ENCODE measurements at places on chromosomes 6 and 20.
A peak's percentile ranks its signal among the peaks of the same experiment; 100 is the strongest.

DNA sequence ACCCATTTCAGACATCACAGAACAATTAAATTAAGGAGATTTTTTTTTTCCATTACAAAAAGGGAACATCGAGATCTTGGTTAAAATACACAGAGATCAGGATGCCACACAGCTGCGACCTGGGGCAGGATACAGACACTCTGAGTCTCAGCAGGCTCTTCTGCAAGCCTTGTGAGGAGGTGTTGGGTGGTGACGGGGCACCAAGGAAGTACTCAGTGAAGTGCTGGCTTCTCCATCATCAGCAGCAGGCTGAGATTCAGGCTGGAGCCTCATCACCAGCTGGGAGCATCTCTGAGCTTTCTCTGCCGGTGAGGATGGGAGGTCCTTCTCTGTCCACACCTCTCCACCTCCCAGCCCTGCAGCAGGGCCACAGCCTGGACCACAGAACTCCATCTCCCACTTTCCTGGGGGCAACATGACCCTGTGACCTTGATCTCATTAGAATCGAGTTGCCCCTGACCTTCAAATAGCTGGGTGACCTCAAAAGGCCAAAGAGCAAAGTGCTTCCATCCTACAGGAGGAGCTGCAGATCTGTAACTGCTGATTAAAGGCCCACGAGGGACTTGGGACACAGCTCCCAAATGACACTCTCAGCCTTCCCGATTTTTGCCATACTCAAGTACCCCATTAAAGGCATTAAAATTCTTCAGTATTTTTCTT, 16.0 kb downstream of the PMEPA1 start:
- DNase-seq = no peak

DNA sequence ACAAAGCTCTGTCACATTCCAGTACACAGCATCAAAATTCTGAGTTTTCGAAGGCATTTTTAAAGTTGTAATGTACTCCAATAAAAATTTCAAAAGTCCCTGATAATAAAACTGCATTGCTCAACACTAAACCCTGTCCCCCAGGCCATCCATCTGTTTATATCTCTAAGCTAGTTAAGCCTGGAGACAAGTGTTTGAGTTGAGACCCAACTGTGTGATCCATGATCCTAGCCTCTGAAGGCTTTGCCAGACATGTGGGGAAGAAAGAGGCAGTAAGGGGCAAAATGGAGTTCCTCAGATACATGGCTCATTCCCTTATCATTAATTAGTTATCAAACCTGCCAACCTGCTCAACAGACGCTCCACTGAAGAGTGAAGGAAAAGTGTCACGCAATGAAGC, 198.4 kb downstream of the ISM1 start:
- no peak for DNase-seq

GRCh38 chr20:1075616-1076015, 42.8 kb upstream of the PSMF1 start:
- DNase-seq = no peak

DNA sequence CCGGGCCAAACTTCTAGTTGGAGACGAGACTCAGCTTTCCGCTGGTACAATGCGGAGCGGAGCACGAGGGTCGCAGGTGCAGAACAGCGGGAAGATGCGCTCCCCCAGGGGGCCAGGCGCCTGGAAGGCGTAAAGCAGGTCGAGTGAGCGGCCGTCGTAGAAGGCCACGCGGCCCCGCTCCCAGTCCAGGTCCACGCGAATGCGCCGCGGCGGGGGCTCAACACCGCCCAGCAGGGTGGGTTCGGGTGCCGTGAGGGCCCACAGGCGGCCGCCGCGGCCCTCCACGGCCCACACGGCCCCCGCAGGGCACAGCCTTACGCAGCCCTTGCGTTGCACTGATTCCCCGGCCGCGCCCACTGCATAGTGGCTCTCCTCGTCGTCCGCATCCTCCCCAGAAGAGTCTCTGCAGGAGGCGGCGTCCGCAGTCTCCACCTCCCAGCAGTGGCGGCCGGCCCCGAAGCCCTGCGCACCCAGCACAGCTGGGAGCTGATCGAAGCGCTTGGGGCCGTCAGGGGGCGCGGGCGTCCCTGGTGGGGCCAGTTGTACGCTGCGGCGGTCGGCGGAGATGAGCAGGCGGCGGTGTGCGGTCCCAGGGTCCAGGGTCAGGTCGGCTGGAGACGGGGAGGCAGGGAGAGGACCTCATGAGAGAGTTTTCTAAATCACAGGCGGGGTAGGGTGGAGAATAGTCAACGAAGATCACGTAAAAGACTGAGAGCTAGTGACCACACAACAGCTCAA, 4.3 kb downstream of the PPP1R11 start:
- DNase-seq = peak; percentile 52

GRCh38 chr20:53413186-53413631, 180.4 kb downstream of the ZNF217 start:
- no peak for DNase-seq

DNA sequence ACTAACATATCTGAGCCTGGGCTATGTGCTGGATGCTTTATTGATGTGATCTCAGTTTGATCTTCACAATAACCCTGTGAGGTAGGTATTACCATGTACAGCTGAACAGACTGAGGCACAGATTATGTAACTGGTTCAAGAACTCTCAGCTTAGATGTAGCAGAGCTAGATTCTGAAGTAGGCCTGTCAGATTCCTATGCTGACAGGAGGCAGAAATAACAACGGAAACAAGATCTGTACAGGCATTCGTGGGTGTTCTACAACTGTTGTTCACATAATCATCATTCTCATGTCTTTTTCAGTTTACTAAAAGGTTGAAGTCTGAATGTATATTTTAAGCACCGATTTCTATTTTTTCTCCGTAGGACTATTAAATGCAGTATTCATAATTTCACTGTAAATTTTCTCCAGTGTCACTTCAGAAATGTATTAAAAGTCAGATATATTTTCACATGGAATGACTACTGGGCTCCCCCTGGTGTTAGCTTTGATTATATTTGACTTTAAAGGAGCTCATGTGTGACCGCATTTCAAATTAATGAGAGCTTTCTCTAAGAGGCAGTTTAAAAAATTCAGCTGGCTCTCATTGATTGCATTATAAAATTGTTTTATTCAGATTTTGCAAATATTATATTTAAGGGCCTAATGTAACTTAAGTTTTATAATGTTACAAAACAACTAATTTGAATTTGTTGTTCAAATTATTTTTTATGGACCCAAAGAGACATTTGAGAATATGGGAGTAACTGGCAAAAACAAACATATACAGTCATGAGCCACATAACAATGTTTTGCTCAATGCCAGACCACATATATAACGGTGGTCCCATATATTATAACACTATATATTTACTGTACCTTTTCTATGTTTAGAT, 36.4 kb upstream of the SLC17A4 start:
- peak; percentile 61 for DNase-seq

- DNase-seq = no peak
Observed at GRCh38 chr6:91659891-91660290, 1073.0 kb upstream of the MAP3K7 start.

- no peak for DNase-seq
Observed at GRCh38 chr6:120354452-120355098, 979.7 kb downstream of the TBC1D32 start.

GRCh38 chr6:149884617-149885016, 13.3 kb downstream of the RAET1E start:
- no peak for DNase-seq

DNA sequence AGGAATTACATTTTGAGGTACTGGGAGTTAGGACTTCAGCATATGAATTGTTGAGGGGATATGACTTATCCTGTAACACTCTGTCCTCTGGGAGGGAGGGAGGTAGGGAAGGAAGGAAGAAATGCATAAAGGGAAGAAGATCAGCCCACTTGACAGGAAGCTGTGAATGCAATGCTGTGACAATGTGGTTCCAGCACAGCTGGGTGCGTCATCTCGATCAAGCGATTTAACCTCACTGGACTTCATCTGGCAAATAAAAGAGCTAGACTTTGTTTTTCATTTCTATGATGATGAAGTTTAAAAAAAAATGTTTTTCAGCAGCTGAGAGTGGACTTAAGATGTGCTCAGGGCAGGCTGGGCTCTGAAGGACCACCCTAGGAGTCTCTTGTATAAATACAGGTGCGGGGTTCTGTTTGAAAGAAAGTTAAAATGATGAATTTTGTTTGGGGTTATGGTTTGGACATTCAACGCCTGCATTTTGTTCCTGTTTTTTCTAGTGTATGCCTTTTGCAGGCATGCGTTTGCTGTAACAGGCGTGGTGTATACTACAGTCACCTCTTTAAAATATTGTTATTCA, 178.1 kb downstream of the RIMS1 start:
- no peak for DNase-seq

DNA sequence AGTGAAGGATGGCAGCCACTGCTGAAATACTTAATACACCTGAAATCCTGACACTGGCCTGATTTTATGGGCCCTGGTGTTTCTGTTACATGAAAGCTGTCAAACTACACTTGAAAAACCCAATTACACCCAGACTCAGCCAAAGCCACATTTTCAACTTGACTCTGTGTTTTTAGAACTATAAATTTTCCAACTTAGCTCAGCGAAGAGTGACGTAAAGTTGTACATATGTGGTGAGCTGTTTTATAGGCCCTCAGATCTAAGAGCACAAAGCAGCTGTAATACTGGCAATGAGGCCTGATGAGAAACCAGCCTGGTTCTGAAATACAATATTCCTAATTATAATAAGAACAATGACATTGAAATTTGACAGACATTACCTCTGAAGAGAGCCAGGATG, 18.6 kb downstream of the SCML4 start:
- no peak for DNase-seq

- DNase-seq = no peak
Observed at GRCh38 chr6:144741659-144742058, 456.5 kb downstream of the UTRN start.

DNA sequence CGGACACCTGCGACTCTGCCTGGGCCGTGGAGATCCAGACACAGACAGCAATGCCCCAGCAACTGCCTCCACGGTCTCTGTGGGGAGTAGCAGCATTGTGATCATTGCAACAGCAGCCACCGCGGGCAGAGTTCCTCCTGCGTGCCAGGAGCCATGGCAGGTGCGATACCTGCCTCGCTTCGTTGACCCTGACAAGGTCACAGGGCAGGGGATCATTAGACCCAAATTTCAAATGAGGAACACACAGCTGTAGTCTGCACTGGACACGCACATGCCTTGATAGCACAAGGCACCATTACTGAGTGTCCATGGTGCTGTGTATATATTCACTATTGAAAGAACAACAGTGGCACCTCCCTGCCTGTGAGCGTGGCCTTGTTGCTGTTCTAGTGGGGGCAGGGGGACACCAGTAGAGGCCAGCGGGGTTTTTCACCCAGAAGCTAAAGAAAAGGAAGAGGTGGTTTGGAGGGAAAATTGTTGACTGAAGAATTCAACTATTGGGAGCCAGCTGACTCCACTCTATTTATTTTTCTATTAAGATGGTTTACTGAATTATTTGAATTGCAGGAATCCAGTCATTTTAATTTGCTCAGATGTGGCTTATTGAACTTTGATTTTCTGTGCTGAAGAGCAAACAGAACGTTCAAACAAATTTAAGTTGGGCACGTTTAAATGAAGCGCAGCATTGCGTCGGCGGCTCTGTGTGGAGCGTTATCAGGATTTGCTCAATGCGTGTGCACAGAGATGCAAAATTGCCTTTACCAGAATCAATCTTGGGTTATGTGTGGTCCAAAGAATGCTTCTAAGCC, 60.2 kb upstream of the RPS6KA2 start:
- no peak for DNase-seq

DNA sequence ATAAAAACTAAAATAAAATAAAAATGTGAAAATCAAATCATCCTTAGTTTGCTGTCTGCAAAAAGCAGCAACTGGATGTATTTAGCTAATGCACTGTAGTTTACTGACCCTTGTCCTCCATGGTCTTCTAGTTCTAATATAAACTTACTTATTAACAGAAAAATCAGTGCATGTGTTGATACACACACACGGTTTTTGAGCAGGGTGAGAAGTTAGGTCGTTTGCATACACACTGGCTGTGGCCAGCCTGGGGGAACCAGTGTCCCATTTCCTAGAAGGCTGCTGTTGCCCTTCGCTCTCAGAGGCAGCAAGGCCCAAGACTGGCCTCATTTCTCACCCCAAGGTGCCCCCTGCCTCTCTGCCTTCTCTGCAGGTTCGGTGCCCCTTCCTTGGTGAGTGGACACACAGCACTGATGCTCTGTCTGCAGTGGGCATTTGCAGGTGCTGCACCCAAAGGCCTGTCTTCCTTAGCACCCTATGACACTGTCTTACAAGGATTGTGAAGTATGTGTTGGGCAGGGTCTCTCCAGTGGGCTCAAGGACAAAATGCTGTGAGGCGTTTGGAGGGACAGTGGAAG, 168.5 kb downstream of the SCP2D1 start:
- no peak for DNase-seq

GRCh38 chr6:154319231-154319858, 37.3 kb downstream of the IPCEF1 start:
- peak; percentile 21 for DNase-seq

GRCh38 chr6:75103431-75103830, 102.4 kb downstream of the COL12A1 start:
- DNase-seq = no peak

DNA sequence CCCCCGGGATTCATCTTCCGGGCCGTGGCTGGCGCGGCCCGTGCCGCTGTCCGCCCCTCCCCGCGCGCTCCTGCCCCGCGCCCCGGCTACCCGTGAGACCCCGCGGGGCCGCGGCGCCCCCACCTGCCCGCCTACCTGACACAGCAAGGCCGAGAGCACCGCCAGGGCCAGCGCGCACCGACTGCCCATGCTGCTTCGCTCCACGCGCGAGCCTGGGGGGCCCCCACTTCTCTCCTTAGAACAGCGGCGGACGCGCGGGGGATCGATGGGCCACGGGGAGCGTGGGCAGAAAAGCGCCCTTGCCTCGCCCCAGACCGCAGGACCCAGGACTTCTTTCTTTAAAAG, 955 bp downstream of the DLL1 start:
- DNase-seq = no peak

- no peak for DNase-seq
Observed at GRCh38 chr20:57478176-57478575, 46.8 kb downstream of the CTCFL start.

DNA sequence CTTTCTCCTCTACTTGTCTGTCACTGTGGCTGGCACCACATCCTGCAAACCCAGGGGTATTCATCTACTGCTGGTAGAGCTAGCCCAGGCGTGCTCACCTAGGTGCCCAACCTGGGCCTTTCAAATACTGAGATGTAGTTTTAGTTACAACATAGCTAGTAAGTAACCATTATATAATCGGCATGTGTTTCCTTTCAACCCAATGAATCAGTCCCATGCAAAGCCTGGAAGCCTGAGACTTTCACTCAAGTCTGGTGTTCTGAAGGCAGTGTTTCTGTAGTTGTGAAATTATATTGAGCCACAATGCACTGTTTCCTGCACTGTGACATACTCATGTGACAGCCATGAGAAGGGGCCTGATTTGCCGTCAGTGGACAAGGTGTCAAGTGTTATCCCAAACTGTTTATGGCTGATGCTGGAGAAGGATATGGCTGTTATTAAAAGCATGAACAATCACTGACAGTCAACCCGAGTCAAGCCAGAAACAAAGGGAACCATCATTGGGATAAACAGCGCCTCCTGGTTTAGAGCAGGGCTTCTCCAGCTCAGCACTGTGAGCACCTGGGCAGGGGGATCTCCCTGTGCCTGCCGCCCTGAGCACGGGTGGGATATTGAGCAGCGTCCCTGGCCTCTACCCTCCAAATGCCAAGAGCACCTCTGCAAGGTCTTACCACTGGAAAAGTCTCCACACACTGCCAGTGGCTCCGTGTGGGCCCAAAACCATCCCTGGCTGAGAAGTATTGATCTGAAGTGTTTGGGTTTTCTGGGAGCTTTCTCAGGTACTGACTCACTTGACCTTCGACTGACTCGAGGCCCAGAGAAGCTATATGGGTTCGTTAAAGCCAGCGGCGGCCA, 1.6 kb downstream of the PSMA7 start:
- peak; percentile 55 for DNase-seq

- peak; percentile 95 for DNase-seq
Observed at GRCh38 chr20:57709823-57710799, at the start of gene PMEPA1. Gene PMEPA1 (minus strand): TSS chr20:57710015. CDS start chr20:57709582, 433 bp downstream.

- peak; percentile 78 for DNase-seq
Observed at GRCh38 chr6:108653949-108654348, 93.2 kb downstream of the FOXO3 start.

Data from fibroblast of pulmonary artery (primary cell).